ENCODE measurements at places on chromosomes 4 and X.

GRCh38 chrX:67583171-67583570, 39.4 kb downstream of the AR start:
- no peak for DNase-seq

DNA sequence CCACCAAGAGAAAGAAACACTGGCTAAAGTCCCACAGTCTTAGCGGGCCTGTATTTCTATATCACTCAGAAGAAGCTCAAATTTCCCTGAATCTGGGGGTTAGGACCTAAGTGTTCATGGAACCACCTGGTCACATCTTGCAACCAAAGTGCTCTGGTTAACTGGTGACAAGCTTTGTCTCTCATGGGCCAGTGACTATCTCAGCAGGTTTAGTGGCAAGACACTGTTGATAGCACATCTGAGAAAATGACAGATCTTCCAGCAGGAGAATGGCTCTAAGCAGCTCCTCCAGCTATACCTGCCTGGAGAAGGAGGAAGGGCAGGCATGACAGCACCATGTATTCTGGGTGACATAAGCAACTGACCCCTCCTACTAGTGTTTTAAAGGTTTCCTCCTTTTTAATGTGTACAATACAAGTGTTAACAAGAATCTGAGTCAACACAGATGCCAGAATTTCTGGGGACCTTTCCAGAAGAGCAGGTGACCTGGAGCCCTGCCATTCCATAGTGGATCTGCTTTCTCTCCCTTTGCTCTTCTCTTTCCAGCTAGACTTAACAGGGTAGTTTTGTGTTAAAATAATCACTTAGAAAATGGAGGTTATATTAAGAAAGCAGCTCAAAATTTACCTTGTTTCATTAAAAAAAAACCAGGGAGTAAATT, 17.3 kb upstream of the QRFPR start:
- DNase-seq, result no peak

DNA sequence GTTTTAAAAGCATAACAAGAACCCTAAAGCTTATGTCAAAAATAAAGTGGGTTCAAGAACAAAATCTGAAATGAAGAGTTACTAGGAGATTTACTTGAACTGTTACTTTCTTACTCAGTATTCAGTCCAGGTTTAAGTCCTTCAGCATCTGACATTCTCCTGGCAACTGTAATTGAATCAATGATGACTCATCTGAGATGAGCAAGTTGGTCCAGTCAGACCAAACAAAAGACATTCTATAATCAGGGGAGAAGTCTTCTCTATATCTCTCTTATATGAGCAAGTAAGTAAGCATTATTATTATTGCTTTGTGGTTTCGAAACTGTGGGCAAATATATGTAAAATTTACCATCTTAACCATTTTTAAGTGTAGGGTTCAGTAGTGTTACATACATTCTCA, 34.6 kb downstream of the MAP9 start:
- DNase-seq, result no peak

DNA sequence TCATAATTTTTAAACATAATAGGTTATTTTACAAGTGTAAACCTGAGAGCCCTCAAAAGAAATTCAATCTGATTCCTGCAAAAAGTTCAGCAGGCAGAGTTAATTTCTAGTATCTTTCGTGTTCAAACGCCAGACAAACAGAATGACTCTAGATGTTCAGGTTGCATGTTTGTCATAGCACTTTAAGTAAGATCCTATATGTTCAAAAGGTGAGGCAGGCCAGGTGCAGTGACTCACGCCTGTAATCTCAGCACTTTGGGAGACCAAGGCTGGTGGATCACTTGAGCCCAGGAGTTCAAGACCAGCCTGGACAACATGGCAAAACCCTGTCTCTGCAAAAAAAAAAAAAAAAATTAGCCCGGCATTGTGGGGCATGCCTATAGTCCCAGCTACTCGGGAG, 1.1 kb upstream of the RASSF6 start:
- no peak for DNase-seq

GRCh38 chr4:137474711-137475301, 57.5 kb downstream of the PCDH18 start:
- no peak for DNase-seq

DNA sequence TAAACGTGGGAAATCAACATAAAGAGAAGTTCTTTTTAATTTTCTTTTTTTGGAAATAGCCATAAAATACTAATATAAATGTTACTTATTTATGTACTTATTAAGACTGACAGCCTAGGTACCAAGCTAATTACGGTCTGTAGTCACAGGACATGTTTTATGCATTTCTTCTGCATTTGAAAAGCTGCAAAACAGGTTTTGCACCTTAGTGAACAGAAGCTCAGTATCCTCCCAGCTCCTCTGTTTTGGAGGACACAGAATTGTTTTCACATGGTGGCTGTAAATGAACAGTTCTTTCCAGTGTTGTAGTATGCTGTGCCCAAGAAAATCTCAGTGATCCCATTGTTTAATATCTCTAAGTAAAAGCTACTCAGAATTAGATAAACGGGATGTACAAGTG, 1788.0 kb upstream of the TENM3 start:
- no peak for DNase-seq

DNA sequence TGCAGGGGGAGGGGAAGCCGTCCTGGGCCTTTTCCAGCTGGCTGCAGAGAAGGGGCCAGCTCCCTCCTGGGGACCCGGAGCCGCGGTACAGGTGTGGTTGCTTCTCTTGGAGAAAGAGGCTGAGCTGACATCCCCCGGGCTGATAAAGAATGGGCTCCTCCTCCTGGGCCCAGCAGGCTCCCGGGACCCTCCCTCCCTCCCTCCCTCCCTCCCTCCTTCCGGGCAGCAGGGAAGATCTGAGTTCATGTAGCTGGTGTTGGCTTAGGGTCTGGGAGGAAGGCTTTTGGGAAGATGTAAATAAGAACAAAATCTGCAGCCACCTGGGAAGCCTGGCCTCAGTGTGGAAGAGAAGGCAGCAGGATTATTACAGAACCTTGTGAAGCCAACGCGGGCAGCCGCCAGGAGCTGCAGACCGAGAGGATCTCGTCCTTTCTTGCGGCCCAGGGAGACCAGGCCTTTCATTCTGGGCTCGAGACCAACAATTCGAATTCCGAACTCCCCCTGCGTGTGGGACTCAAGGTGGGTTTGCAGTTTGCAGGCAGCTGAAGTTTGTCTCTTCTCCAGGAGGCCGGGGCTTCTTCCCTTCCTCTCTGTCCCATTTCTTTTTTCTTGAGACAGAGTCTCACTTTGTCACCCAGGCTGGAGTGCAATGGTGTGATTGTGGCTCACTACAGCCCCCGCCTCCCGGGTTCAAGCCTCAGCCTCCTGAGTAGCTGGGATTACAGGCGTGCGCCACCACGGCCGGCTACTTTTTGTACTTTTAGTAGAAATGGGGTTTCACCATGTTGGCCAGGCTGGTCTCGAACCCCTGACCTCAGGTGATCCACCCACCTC, at the start of gene PLCXD1:
Gene PLCXD1, plus strand, starts transcription at position 216 of the 834 bp plus-strand sequence. CDS start 2,807 bp downstream, outside the sequence.
- DNase-seq, result peak; percentile 34

DNA sequence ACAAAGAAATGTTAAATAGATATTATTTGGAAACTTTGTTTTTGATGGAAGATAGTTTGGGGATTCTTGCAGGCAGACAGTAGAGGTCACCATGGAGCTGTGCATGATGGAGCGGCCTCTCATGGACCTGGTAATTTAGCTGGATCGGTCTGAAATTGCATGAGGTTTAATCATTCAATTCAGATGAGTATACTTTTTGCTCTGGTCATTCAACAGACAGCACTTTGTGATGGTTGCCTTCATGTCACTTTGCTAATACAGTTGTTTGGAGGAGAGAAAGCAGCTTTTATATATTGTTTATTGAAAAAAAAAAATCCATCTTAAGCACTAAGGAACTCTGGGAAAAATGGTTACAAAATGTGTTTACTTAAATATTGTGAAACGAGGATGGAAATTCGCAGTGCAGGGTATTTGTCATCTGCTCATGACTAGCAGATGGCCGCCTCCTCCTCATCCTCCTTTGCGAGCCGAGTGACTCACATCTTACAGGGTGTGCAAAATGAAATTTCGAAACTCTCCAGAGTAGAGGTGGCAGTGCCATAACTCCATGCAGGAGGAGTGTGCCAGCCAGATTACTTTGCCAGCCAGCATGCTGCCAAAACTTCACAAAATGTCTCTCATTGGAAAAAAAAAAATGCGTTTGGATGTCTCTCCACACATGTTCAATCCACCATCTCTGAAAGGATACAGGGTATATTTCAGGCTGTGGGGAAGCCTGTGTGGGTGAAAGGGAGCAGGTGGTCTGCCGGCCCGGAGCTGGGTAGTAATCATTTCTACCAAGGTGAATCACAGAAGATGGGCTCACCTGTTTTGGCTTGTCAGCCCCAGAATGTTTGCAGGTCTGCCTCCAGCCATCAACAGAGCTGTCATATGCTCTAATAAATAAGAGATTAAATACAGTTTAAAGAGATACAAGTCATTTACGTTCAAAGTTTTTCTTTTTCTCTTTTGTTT, 314.9 kb upstream of the DIPK2B start:
- DNase-seq, result no peak

- no peak for DNase-seq
Measured at GRCh38 chr4:102076622-102077021, 268.7 kb downstream of the SLC39A8 start.

- no peak for DNase-seq
Measured at GRCh38 chrX:31603411-31604120, 531.7 kb upstream of the FTHL17 start.

All from thymus (tissue), 14 donors.